ENCODE measurements at places on chromosomes 5 and 9.
A peak's percentile ranks its signal among the peaks of the same experiment; 100 is the strongest.

- peak; percentile 96 for DNase-seq
These were observed at the start of gene ARRDC3 for GRCh38 chr5:91383027-91383955. TSS of gene ARRDC3 (minus strand) at chr5:91383317. CDS start at chr5:91383092, 225 bp downstream.

GRCh38 chr5:140143521-140144258 lies 18.0 kb downstream of the IGIP start:
- DNase-seq: no peak

- DNase-seq: no peak
These were observed 166.0 kb downstream of the GABRB2 start for GRCh38 chr5:161380486-161380885.

- no peak for DNase-seq
These were observed 31.0 kb upstream of the SHISAL2B start for GRCh38 chr5:64659289-64659688.

DNA sequence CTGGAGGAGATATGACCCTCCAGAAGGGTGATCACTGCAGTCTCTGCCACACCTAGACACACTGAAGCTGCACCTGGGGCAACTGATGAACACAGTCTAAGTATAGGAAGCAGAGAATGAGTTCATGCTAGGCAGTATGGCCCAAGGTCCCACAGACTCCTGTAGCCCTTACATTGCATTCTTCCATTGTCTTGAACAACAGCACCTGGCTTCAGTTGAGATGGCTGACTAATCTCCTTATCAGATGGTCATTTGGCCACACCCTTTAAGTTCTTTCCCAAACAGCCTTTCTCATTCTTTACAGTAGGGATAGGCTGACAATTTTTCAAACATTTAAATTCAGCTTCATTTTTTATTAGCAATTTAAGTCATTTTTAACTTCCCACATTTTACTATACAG lies 23.1 kb downstream of the CENPK start:
- DNase-seq: no peak

GRCh38 chr5:95261437-95262175 lies 23.3 kb downstream of the MCTP1 start:
- DNase-seq: no peak

DNA sequence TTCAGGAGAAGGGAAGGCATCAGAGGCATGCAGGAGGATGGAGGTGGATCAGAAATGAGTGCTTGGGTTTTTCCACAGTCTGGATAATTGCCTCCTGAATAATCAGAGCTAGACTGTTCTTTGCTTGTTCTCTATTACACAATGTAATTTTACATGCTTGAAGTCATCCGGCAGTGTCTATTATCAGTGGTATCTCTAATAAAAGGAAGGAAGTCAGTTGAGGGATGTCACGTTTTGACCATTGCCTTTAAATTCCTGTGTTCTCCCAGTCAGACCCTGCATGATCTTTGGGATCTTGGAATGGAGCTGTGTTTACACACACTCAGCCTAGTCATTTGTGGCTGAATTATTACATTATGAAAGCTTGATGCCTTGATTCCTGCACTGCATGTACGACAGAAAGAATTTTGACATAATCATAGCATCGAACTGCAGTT lies 91.0 kb downstream of the PDE8B start:
- no peak for DNase-seq

GRCh38 chr5:16737620-16738364 lies 121.0 kb upstream of the RETREG1 start:
- no peak for DNase-seq

DNA sequence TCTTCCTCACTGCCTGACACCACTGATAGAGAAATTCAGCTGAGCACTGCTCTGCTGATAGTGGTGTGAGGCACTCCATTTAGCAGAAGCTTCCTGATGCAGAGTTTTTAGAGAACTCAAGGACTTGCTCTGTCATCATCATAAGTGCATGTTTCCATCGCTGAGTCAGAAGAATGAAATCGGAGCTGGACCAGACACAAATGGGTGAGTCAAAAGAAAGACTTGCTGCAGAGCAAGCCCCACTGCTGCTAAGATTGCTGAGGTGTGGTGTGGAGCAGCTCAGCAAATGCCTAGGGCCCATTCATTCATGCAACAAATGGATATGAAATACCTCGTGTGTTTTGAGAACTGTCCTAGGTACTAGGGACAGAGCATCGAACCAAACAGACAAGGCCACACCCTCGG lies 410.2 kb upstream of the SLC30A5 start:
- DNase-seq: no peak

GRCh38 chr5:139574641-139575312 lies 13.6 kb downstream of the UBE2D2 start:
- no peak for DNase-seq

DNA sequence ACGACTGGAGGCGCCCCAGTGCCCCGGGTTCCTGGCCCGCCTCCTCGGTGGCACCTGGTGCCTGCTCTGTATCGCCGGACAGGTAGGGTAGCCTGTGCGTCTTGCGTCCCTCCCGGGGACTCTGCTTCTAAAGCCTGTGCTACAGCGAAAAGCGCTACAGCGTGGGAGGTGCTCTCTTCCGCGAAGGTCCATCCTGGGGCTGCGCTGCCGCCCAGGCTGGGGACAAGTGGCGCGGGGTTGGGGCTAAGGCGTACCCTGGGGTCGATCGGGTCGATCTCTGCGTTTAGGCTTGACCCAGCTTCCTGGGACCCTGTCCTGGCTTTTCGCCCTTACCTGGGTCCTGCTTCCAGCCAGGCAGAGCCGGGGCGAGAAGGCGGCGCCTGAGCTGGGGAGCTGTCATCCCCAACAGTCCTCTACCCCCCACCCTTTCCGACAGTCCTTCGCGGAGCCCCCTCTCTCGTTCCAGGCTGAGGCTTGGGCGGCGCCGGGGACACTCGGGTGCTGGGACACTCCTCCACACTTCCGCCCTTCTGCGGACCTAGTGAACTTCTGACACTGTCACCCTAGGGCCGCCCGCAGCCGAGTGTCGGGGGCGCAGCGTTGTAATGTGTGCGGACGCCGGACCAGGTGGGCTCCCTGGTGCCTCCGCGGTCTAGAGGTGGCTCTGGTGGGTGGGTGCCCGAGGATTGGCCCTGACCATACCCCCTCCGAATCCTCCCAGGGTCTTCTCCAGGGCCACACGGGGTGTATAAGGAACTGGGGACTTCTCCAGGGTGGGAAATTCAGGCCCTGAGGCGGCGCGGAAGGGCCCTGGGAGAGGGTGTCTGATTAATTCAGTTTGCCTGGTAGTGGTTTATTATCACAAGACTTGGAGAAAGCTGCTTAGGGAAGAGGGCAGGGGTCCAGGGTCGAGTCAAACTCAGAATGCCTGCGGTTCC lies 328.2 kb downstream of the SH3GL2 start:
- no peak for DNase-seq

GRCh38 chr5:119383008-119383407 lies 27.2 kb downstream of the TNFAIP8 start:
- DNase-seq: no peak

DNA sequence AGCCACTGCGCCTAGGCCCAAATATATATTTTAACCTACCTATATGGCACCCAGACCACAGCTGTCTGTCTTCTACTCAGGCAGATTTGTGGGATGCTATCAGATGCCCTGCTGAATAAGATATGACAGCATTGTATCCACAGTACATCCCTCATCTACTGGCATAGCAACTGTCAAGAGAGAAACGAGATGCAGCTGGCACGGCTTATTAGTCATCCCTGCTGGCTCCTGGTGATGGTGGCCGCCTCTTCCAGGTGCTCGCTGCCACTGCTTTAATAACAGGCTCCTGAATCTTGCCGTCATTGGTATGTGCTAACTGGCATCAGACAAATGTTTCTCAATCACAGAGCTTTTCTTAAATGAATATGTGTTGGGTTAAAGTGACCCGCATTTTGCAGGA lies 34.0 kb downstream of the B4GALT1 start:
- DNase-seq: no peak

DNA sequence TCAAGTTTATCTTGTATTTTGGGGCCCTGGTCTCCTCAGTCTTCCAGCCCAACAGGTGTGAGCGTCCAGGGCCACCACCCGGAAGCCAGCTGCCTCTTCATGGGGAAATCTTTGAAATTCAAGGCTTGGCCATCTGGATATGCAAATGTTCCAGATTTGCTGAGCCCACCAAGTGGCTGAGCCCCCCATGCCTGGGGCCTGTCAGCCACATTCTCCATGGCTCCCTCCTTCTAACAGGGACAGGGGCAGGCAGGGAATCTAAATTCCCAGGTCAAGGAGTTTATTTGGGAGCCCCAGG lies 14.2 kb upstream of the CXXC5 start:
- no peak for DNase-seq

DNA sequence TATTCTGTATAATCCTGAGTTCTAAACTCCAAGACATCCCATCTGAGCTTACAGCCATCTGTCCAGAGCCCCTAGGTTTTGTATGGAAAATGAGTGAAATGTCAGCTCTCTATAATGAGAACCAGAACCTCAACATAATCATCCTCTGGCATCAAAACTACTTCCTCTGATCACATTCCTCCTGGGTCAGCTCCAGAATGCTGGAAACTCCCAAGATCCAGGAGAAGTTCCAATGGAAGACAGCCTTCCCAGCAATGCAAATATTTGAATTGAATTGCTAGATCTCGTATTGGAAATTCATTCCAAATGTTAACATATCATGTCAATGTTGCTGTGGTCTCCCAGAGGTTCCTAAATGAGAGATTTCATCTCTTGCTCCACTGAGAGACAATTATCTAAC lies 23.8 kb downstream of the C9 start:
- no peak for DNase-seq

DNA sequence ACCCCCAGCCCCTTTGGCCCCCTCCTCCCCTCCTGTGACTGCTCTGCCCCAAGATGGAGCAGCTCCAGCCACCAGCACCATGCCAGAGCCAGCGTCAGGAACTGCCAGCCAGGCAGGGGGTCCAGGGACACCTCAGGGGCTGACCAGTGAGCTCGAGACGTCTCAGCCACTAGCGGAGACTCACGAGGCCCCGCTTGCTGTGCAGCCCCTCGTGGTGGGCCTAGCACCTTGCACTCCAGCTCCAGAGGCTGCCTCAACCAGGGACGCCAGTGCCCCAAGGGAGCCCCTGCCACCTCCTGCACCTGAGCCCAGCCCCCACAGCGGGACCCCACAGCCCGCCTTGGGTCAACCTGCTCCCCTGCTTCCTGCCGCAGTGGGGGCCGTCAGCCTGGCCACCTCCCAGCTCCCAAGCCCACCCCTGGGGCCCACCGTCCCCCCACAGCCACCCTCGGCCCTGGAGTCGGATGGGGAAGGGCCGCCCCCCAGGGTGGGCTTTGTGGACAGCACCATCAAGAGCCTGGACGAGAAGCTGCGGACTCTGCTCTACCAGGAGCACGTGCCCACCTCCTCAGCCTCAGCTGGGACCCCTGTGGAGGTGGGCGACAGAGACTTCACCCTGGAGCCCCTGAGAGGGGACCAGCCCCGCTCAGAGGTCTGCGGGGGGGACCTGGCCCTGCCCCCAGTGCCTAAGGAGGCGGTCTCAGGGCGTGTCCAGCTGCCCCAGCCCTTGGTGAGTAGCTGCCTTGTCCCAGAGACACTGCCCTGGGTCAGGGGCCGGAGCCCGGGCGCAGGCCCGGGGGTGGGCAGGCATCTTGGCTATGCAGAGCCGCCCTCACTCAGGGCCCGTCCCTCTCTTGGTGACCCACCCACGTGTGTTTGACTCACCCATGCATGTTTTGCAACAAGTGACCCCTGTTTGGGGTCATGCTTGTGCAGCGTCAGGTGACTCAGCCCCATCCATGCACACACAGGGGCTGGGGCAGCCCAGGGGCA lies 105.2 kb downstream of the WNK2 start:
- no peak for DNase-seq

DNA sequence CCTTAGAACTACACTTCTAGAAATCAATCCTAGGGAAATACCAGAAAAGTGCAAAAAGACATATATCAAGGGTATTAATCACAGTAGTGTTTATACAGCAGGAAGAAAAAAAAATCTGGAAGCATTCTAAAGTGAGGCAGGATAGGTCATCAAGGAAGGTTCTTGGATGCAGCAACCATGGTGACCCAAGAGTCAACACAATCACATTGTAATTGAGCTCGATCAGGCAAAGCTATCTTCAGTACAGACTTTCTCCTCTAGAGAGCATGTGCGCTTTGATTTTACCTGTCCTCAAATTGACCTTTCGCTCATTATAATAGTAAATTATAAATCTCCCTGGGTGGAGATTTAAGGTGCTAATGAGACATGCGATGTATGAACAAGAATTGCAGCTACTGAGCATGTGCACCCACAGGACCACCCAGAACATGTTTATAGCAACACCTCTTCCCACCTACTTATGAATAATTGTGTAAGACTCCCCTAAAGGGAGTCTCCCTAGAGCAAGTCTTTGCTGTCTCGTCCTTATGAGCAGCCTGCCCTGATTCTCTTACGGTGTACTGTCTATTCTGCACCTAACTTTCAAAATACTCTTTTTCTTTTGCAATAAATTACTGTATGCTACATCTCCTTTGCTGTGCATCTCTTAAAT lies 297.7 kb downstream of the ATPSCKMT start:
- no peak for DNase-seq

DNA sequence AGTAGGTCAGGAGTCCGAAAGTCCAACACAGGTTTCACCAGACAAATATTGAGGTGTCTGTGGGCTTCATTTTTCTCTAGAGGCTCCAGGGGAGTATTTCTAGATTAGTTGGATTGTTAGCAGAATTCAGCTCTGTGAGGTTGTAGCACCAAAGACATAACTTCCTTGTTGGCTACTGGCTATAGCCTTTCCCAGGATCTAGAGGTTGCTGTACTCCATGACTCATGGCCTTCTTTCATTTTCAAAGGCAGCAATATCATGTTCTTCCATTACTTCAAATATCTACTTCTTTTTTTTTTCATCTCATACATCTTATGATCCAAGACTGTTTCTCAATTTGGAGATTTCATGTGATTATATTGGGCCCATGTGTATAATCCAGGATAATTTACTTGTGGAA lies 404.0 kb upstream of the FAM174A start:
- DNase-seq: no peak

DNA sequence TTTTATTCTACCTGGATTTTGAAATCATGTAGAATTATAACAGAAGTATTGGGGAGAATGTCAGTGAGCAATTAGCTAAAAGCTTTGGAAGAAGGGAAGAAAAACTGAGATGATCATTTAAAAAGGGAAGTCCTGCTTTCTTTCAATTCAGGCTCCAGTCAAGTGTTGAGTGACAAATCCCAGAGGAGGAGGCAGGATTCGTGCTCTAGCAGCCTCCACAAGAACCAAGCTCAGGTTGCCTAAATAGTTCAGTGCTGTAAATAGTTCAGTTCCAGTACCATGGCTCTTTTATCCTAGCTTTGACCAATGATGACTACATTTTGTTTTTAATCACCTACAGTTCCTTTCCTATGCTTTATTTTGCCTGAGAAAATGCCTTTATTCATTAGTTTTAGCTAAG lies 204.9 kb upstream of the NREP start:
- DNase-seq: no peak

- DNase-seq: no peak
These were observed 81.7 kb downstream of the MUSK start for GRCh38 chr9:110750272-110750671.

- DNase-seq: no peak
These were observed 5.7 kb downstream of the WHRN start for GRCh38 chr9:114499528-114499927.

DNA sequence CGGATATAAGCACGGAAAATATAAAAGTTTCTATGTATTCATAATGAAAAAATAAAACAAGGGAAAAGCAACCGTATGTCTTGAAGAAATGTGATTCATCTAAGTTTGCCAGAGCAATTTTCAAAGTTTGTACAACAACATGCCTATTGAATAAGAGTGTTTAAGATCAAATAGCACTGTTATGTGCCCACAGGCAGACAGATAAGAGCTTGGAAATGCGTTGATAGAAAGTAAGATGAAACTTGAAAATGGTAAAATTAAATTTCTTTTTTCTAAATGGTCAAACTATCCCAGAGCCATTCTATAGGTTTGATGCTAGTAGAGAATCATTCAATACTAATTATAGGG lies 189.4 kb downstream of the FANCC start:
- no peak for DNase-seq

- no peak for DNase-seq
These were observed 69.4 kb upstream of the MEF2C start for GRCh38 chr5:88952344-88952743.
